Skeletal muscle tissue (tissue), 5 donors: ENCODE measurements at places on chromosomes 4 and X. TPM values are rescaled to one million over a fixed set of nuclear protein-coding genes. Genes with fewer than 3 reads are reported as not detected.

Gene PLS3
- 71.0 TPM for total RNA-seq

Gene NKX3-2
- under 0.01 TPM for total RNA-seq

Gene MAGEA4
- total RNA-seq: not detected

Gene SMIM31
- total RNA-seq: not detected

Gene NLGN4X
- 1.6 TPM for total RNA-seq

Gene ADH7
- total RNA-seq: not detected

Gene GCNA
- total RNA-seq: 2.6 TPM

Gene CENPE
- total RNA-seq: 3.1 TPM

Gene GASK1B
- 24.5 TPM for total RNA-seq

Gene TEX13B
- not detected for total RNA-seq

Gene GPC3
- 306 TPM for total RNA-seq

Gene PABPC1L2A
- total RNA-seq: not detected

Gene MND1
- total RNA-seq: 6.8 TPM

Gene LDOC1
- total RNA-seq: 3.7 TPM

Gene SPACA5
- not detected for total RNA-seq

Gene ZNF185
- total RNA-seq: 6.8 TPM

Gene TGIF2LX
- not detected for total RNA-seq

Gene IL9R
- not detected for total RNA-seq
